ENCODE measurements at places on chromosomes 1 and 21. TPM values are rescaled to one million over a fixed set of nuclear protein-coding genes. Genes with fewer than 3 reads are reported as not detected.

GRCh38 chr1:88726697-88727096 lies 42.6 kb downstream of the PKN2 start:
- DNase-seq = no peak

AGL gene
- 24.0 TPM for total RNA-seq

DNA sequence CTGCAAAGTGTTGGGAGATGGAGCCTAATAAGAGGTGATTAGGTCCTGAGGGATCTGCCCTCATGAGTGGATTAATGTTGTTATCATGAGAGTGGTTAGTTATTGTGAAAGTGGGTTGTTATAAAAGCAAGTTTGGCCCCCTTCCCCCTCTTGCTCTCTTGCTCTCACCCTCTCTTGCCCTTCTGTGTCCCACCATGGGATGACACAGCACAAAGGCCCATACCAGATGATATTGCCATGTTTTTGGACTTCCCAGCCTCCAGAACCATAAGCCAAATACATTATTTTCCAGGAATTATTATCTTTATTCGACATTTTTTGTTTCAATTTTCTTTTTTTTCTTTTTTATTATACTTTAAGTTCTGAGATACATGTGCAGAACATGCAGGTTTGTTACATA lies 41.4 kb upstream of the IGSF5 start:
- DNase-seq = no peak

DNA sequence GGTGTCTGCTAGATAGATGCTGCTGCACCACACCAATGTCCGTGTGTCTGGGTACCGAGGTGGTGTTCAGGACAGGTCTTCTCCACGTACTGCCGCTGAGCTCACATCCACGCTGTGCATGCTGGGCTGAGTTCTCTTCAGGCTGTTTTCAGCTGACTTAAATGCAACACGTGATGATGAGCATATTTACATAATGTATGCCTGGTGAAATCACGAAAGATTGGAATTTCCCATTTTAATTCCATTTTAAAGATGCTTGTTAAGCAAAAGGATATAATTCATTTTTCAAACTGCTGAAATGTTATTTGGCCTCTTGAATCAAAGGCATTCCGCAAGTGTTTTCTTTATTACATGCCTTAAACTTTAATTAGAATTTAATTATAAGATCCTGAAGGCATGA lies 107.9 kb downstream of the FGGY start:
- peak; percentile 41 for DNase-seq

- no peak for DNase-seq
Measured at GRCh38 chr1:202075389-202075788, 47.3 kb upstream of the GPR37L1 start.

DNA sequence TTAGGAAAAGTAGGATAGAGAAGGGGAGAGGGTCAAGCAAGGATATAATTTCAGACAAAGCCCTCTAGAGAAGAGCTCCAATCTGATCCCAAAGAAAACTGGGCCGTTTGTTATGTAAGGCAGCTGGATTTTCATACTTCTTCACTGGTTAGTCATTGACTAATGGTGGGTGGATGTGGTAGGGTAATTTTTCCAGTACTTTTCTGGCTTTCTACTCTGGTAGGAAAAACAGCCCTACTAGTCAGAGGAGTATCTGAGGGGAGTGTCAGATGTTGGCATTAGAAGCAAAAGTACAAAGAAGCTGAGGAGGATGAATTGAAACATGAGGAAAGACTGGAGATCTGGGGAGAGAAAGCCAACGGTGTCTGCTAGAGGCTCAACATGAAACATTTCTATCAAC lies 145.3 kb downstream of the TNFSF18 start:
- DNase-seq = no peak

FCRL6 gene
- 0.64 TPM for total RNA-seq

- DNase-seq = peak; percentile 87
Measured at GRCh38 chr1:154961207-154962155, at the start of gene PYGO2. TSS of gene PYGO2 (minus strand) at chr1:154961782. CDS start at chr1:154961576, 206 bp downstream.

LENEP gene
- 0.89 TPM for total RNA-seq

SLC66A1 gene
- 15.9 TPM for total RNA-seq
